Chondrocyte (in vitro differentiated cells): ENCODE measurements at places on chromosomes 4 and X. TPM values are rescaled to one million over a fixed set of nuclear protein-coding genes. Genes with fewer than 3 reads are reported as not detected.

Gene SPANXD
- total RNA-seq = not detected in 3 replicates

DNA sequence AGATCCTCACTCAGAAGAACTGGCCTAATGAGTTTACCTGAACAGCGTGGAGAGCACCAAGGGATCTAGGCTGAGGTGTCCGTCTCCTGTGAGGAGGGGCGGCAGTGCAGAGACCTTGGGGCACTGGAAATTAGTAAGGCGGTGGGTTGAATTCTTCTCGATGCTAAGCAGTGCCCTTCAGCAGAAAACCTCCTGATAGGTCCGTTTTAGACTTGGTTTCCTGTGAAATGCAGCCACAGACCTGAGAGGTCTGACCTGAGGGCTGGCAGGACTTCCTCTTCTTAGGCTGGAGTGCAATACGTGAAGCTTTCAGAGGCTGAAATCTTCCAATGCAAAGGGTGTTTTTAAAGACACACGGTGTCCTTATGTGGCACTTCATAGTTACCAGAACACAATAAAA, at the start of gene CLNK:
Gene CLNK, minus strand, starts transcription at position 138 of the 400 bp plus-strand sequence. CDS start 16,899 bp downstream, outside the sequence.
- no peaks in the 10 kb centered on the region for H3K36me3 ChIP-seq
- H3K27ac ChIP-seq = no peak within 1 kb of the TSS
- H3K4me1 ChIP-seq = no peaks in the 10 kb centered on the region
- no peak for DNase-seq

DNA sequence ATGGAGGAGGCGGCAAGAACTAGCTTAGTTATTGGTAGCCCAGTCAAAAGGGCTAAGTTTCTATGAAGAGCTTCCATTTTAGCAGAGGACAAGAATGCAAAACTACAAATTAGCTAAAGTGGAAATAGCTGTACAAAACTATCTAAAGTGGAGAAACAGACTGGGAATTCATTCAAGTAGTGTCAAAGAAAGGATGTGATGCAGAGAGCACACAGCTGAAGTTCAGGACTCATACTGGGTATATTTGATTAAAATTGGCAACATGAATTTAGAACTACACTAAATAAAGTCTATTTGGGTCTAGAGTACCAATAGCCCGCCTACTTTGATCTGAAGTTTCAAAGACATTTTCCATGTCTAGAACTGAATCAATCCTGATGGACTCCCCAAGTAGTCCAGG, 33.1 kb upstream of the GNRHR start:
- peaks cover 3% of the 10 kb centered on the region for H3K36me3 ChIP-seq
- no peaks in the 10 kb centered on the region for H3K4me1 ChIP-seq
- no peak overlapping the region for H3K4me3 ChIP-seq
- H3K27me3 ChIP-seq = no peaks in the 10 kb centered on the region

Gene PCDH10
- 30.2 to 69.6 TPM (median 30.5 TPM) in 3 replicates for total RNA-seq

Gene SPANXA2
- not detected in 3 replicates for total RNA-seq

Gene AREG
- not detected in 3 replicates for total RNA-seq

Gene TMEM156
- total RNA-seq = 0.32 to 0.36 TPM in 2 of 3 replicates, not detected in the other

DNA sequence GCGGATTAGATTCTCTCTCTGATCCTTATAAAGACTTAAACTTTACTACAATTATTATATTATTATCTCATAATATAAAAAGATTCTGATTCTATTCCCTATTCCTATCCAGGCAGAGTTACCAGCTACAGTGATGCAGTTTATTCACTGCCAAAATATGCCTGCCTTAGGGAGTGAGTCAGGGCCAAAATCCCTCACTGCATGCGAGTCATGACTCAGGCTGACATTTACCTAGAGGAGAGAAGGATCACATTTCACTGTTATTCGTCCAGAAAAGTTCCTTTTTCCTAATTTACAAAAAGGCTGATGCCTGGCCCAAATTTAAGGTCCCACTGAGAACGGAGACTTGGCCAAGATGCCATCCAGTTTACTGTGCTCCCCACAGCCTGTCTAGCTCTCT, 168.5 kb upstream of the LDB2 start:
- no peak overlapping the region for H3K4me3 ChIP-seq
- no peaks in the 10 kb centered on the region for H3K36me3 ChIP-seq
- DNase-seq = no peak
- peak overlapping the region; percentile 89 for H3K27ac ChIP-seq
- H3K4me1 ChIP-seq = peaks cover 44% of the 10 kb centered on the region
- H3K27me3 ChIP-seq = no peaks in the 10 kb centered on the region

Gene ASB5
- total RNA-seq = 0.90 TPM in 1 of 3 replicates, not detected in the others

Gene PCYT1B
- 3.1 to 7.1 TPM (median 4.5 TPM) in 3 replicates for total RNA-seq

GRCh38 chrX:19370061-19370460, 26.3 kb downstream of the PDHA1 start:
- no peak overlapping the region for H3K4me3 ChIP-seq
- H3K27me3 ChIP-seq = no peaks in the 10 kb centered on the region
- DNase-seq = no peak
- H3K36me3 ChIP-seq = peaks cover 1% of the 10 kb centered on the region
- H3K4me1 ChIP-seq = peaks cover 12% of the 10 kb centered on the region
- peak overlapping the region; percentile 13 for H3K27ac ChIP-seq

Gene RFC1
- total RNA-seq = 43.9 to 46.8 TPM (median 46.0 TPM) in 3 replicates

DNA sequence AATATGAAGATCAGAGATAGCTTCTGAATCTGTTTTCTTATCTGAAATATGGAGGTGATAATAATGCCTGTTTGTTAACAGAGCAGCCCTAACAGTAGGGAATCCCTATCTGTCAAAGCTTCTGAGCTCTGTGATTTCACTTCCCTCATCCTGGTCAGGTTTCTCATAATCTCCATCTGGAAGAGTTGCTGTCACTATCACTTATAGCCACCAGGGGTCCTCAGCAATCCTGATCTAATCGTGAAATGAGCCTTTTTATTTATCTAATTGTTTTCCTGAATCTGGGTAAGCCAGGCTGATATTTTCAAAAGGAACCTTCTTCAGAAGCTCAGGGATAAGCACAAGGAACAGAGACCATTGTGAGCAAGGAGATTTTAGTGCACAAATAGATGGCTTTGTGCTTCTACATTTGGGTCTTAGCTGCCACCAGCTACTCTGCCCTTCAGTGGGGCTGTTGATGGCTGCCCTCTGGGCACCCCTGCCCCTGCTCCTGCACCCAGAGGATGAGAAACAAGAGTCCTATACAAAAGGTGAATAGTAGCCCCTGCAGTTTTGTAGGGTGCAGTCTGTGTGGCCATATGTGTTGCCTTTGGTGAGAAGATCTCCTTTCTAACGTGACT, 196.4 kb upstream of the RADX start:
- DNase-seq = no peak
- no peaks in the 10 kb centered on the region for H3K36me3 ChIP-seq
- no peak overlapping the region for H3K4me3 ChIP-seq
- no peaks in the 10 kb centered on the region for H3K4me1 ChIP-seq
- H3K27ac ChIP-seq = no peak overlapping the region

DNA sequence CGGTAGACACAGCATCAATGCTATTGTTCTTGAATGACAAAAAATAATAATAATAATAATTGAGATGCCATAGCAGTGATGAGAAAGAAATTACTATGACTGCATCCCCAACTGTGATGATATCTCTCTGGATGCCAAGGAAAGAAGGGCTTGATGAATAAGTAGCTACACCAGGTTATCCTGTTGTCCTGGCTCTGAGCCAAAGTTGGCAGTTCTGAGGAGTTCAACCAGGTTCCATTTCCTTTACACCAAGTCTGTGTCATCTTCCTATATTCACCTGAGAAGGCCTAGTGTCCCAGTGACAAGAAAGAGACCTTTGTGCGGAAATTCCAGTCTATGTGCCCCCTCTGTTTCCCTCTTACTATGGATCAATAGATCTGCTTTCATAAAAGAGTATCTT, 3.4 kb upstream of the MAML3 start:
- H3K4me1 ChIP-seq = peaks cover 19% of the 10 kb centered on the region
- no peak overlapping the region for H3K27ac ChIP-seq

DNA sequence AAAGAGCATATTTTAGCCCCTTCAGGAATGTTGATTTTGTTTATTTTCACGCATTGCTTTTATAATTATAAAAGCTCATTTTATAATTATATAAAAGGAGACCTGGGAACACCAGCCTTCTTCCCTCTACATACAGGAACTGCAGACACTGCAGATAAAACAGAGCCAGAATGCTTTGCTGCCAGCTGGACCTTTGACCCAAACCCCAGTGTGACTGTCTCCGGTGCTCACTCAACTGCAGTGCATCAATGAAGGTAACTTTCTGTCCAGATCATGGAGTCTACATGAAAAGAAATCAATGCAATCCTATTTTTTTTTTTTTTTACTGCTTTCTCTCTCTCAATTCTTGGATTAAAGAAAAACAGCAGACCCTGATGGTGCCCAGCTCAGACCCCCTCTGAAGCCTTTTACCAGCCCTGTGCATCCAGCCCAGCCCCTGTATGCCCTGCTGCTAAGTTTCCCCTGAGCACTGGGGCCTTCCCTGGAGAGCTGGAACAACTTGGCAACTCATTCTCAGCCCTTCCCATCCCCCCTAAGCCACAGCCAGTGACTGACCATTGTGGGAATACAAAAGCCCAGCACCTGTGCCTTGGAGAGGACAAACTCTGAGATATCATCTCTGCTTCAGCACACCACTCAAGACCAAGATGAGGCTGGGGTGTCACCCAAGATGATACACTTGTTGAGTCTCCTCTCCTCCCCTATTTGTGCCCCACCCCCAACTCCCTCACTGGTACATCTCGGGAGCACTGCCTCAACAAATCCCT, 182.1 kb downstream of the EVC2 start:
- no peaks in the 10 kb centered on the region for H3K27me3 ChIP-seq
- no peak overlapping the region for H3K4me3 ChIP-seq
- no peak for DNase-seq

GRCh38 chr4:5125321-5125720, 74.0 kb downstream of the STK32B start:
- no peak overlapping the region for H3K27ac ChIP-seq
- peaks cover 18% of the 10 kb centered on the region for H3K4me1 ChIP-seq
- H3K36me3 ChIP-seq = no peaks in the 10 kb centered on the region
- DNase-seq = no peak

Gene SLC25A43
- total RNA-seq = 13.2 to 17.2 TPM (median 16.1 TPM) in 3 replicates

- H3K27ac ChIP-seq = no peak overlapping the region
- no peaks in the 10 kb centered on the region for H3K36me3 ChIP-seq
- no peaks in the 10 kb centered on the region for H3K27me3 ChIP-seq
- H3K4me3 ChIP-seq = no peak overlapping the region
- H3K4me1 ChIP-seq = no peaks in the 10 kb centered on the region
These were observed 69.9 kb upstream of the BRS3 start for GRCh38 chrX:136417806-136418205.

GRCh38 chrX:15680401-15680800, 15.8 kb upstream of the CLTRN start:
- H3K27me3 ChIP-seq = peaks cover 5% of the 10 kb centered on the region
- no peak overlapping the region for H3K4me3 ChIP-seq
- DNase-seq = no peak
- no peaks in the 10 kb centered on the region for H3K36me3 ChIP-seq
- H3K4me1 ChIP-seq = peaks cover 9% of the 10 kb centered on the region

Gene TMEM150C
- total RNA-seq = 1.7 to 2.3 TPM (median 1.7 TPM) in 3 replicates

DNA sequence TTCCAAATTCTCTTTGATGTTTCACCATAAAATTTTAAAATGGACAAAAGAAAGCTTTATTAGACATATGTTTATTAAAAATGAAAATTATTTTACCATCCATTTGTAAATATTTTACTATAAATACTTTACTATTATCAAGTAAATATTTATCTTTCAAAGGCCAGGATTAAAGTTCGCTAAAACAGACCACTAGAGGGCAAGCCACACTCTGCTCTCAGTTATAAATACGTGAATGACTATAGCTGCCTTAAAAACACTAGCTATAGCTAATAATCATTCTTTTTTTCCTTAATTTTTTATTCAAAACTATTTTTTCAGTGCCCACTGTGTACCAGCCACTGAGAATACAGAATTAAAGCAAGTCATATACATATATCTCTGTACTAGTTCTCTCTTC, 38.6 kb downstream of the UNC5C start:
- H3K36me3 ChIP-seq = peaks cover 2% of the 10 kb centered on the region
- no peak overlapping the region for H3K4me3 ChIP-seq
- DNase-seq = no peak
- peaks cover 34% of the 10 kb centered on the region for H3K4me1 ChIP-seq
